ENCODE measurements at places on chromosomes 16 and 17.

- DNase-seq: peak; percentile 19
Measured at GRCh38 chr17:70622368-70623260, 453.3 kb downstream of the KCNJ2 start.

- no peak for DNase-seq
Measured at GRCh38 chr17:83155128-83156121, 76.0 kb downstream of the METRNL start.

GRCh38 chr17:74133740-74134139 is 69.7 kb upstream of the RPL38 start:
- no peak for DNase-seq

- no peak for DNase-seq
Measured at GRCh38 chr16:17224879-17225281, 245.9 kb downstream of the XYLT1 start.

DNA sequence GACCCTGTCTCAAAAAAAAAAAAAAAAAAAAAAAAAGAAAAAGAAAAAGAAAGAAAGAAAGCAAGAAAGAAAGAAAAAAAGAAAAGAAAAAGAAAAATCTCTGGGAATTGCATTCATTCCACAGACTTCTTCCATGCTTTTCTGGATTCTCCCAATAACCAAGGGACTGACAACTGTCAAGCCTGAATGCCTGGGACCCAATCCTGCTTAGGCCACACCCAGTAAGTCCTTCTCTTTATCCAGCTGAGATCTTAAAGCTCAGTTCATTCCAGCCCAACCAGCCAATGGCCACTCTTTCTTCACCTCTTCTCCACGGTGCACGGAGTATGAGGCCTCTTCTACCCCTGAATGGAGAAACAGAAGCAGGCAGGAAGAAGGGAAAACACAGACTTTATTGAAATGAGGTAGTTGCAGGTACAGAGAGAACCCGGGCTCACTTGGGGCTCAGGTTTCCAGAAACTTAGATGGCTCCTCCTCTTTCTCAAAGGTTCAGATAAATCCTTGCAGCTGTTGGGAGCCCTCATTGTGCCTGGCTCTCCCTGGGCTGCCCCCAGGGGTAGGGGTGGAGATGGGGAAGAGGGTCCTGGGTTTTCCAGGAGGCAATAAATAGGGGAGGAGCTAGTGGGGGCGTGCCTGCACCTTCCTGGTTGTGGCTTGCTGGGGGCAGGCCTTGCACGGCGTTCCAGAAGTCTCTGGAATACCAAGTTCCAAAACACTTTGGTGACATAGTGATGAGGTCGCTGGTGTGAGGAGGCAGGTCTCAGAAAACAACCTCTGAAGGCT is 2.5 kb downstream of the HOXB1 start:
- peak; percentile 43 for DNase-seq

All from GM20000 (cell line).